ENCODE measurements at places on chromosomes 11 and 22. TPM values are rescaled to one million over a fixed set of nuclear protein-coding genes. Genes with fewer than 3 reads are reported as not detected.

Gene RAC2
- 2.9 TPM for total RNA-seq

Gene TPP1
- total RNA-seq = 83.1 TPM

Gene LRRC56
- total RNA-seq = 0.15 TPM

Gene ADORA2A
- total RNA-seq = 7.1 TPM

DNA sequence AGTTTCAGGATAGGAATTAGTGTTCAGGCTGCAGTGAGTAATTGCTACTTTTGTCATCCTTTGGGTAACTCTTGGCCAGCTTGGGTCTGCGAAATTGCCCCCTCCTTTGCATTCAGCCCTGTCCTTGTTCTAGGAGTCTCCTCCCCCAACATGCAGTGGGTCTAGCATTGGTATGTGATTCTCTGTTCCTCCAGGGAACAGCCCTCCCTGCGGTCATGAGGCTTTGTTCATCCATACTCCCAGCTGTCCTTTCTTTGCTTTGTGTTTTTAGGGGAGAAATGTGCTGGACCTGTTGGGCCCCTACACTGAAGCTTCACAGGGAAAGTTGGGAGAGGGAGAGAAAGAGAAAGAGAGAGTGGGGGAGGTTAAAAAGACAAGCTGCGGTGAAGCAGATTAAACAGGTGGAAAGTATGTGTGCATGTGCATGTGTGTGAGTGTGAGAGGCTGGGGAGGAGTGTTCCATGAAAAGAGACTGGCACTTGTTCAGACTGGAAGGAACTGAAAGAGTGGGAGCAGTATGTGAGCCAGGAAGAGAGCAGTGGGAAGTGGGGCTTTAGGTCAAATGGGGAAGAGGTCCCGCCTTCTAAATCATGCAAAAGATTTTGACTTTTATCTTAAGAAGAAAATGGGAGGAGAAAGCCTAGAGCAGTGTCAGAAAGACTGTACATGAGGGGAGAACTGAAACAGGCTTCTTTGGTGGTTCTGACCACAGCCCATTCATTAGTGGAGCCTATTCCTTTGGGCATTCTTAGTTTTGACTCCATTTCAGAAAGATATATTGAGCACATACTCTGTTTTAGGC is 17.9 kb upstream of the SESN3 start:
- no peak overlapping the region for H3K4me3 ChIP-seq
- no peaks in the 10 kb centered on the region for H3K27me3 ChIP-seq
- H3K27ac ChIP-seq = no peak overlapping the region
- H3K36me3 ChIP-seq = no peaks in the 10 kb centered on the region
- H3K4me1 ChIP-seq = no peaks in the 10 kb centered on the region

- H3K4me3 ChIP-seq = no peak overlapping the region
- peaks cover 8% of the 10 kb centered on the region for H3K36me3 ChIP-seq
- peaks cover 9% of the 10 kb centered on the region for H3K4me1 ChIP-seq
- H3K27me3 ChIP-seq = no peaks in the 10 kb centered on the region
- no peak for DNase-seq
- H3K27ac ChIP-seq = no peak overlapping the region
These were observed 129.8 kb downstream of the FCHSD2 start for GRCh38 chr11:73012121-73012863.

DNA sequence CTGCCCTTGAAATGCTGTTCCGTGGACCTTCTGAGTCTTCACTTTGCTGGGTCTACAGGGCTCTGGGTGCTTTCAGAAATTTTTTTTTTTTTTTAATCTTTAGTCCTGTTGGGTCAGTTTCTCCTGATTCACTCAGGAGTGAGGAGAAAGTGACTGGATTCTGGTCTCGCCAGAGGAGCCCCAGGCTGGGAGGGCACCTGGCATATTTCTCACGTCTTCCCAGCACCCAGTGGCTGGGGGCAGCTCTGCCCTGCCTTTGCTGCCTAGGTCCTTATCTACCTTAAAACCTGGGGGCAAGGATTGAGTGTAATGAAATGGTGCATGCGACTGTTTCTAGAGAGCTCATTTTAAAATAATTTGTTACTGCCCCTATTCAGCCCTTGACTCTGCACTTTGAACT is 23.3 kb downstream of the SAMM50 start:
- H3K4me1 ChIP-seq = no peaks in the 10 kb centered on the region
- peaks cover 83% of the 10 kb centered on the region for H3K36me3 ChIP-seq
- H3K27me3 ChIP-seq = no peaks in the 10 kb centered on the region
- no peak for DNase-seq
- no peak overlapping the region for H3K27ac ChIP-seq
